ENCODE measurements at places on chromosomes 6 and 20. TPM values are rescaled to one million over a fixed set of nuclear protein-coding genes. Genes with fewer than 3 reads are reported as not detected.
A peak's percentile ranks its signal among the peaks of the same experiment; 100 is the strongest.

Gene SNAP91
- total RNA-seq = not detected

Gene CLVS2
- 0.05 TPM for total RNA-seq

Gene ADTRP
- total RNA-seq = 79.9 TPM

Gene PLN
- 24.1 TPM for total RNA-seq

Gene FAM83D
- total RNA-seq = 25.5 TPM

Gene RIPOR2
- total RNA-seq = 1.8 TPM

Gene NMBR
- total RNA-seq = not detected

Gene EEF1A2
- 1.5 TPM for total RNA-seq

Gene MTO1
- total RNA-seq = 25.5 TPM

DNA sequence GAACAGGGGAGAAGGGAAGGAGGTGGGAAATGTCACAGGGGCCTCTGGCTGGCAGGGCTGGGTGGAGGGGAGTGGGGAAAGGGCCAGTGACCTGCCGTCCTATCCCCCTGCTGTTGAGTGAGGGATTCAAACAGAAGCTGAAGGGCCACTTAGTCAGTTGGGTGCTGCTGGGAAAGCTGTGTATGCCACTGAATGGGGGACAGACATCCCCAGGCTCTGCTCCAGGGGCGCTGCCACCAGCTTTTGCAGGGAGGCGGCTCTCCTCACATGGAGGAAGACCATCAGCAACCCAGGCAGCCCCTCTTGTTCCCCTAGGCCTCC lies 50.0 kb downstream of the MDGA1 start:
- no peak overlapping the region for H3K4me3 ChIP-seq
- no peak for DNase-seq
- H3K36me3 ChIP-seq = no peaks in the 10 kb centered on the region
- H3K4me1 ChIP-seq = no peaks in the 10 kb centered on the region
- H3K27ac ChIP-seq = no peak overlapping the region

- DNase-seq = peak; percentile 93
- no peaks in the 10 kb centered on the region for H3K27me3 ChIP-seq
- H3K36me3 ChIP-seq = peaks cover 4% of the 10 kb centered on the region
- H3K27ac ChIP-seq = peak overlapping the region; percentile 67
- H3K4me1 ChIP-seq = no peaks in the 10 kb centered on the region
These were observed 17.0 kb downstream of the GSS start for GRCh38 chr20:34938466-34939163.

GRCh38 chr6:108113557-108114519 lies 39.3 kb upstream of the OSTM1 start:
- no peak overlapping the region for H3K27ac ChIP-seq
- no peaks in the 10 kb centered on the region for H3K36me3 ChIP-seq
- peaks cover 22% of the 10 kb centered on the region for H3K4me1 ChIP-seq
- H3K4me3 ChIP-seq = no peak overlapping the region

- H3K27ac ChIP-seq = no peak overlapping the region
- H3K36me3 ChIP-seq = no peaks in the 10 kb centered on the region
- no peak for DNase-seq
- no peaks in the 10 kb centered on the region for H3K4me1 ChIP-seq
- H3K4me3 ChIP-seq = no peak overlapping the region
These were observed 13.3 kb upstream of the PCMTD2 start for GRCh38 chr20:64242003-64242796.

DNA sequence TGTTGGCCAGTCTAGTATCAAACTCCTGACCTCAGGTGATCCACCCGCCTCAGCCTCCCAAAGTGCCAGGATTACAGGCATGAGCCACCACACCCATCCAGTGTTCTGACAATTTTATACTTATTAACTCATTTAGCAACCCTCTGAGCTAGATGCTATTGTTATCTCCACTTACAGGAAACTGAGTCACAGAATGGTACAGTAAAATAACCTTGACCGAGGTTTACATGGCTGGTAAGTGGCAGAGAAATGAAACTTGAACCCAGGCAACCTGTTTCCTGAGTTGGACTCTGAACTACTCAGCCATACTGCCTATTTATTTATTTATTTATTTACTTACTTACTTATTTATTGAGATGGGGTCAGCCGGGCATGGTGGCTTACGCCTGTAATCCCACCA lies 6.6 kb upstream of the SIGLEC1 start:
- no peak overlapping the region for H3K4me3 ChIP-seq
- H3K36me3 ChIP-seq = no peaks in the 10 kb centered on the region
- no peak for DNase-seq
- H3K27me3 ChIP-seq = no peaks in the 10 kb centered on the region
- no peak overlapping the region for H3K27ac ChIP-seq

GRCh38 chr6:15907914-15908518 lies 220.9 kb upstream of the MYLIP start:
- no peak for DNase-seq
- no peak overlapping the region for H3K4me3 ChIP-seq
- H3K27me3 ChIP-seq = no peaks in the 10 kb centered on the region
- no peaks in the 10 kb centered on the region for H3K36me3 ChIP-seq
- H3K27ac ChIP-seq = no peak overlapping the region

GRCh38 chr6:139853302-139853992 lies 479.0 kb upstream of the CITED2 start:
- peak; percentile 73 for DNase-seq
- no peak overlapping the region for H3K4me3 ChIP-seq
- H3K4me1 ChIP-seq = peaks cover 3% of the 10 kb centered on the region
- H3K36me3 ChIP-seq = no peaks in the 10 kb centered on the region

DNA sequence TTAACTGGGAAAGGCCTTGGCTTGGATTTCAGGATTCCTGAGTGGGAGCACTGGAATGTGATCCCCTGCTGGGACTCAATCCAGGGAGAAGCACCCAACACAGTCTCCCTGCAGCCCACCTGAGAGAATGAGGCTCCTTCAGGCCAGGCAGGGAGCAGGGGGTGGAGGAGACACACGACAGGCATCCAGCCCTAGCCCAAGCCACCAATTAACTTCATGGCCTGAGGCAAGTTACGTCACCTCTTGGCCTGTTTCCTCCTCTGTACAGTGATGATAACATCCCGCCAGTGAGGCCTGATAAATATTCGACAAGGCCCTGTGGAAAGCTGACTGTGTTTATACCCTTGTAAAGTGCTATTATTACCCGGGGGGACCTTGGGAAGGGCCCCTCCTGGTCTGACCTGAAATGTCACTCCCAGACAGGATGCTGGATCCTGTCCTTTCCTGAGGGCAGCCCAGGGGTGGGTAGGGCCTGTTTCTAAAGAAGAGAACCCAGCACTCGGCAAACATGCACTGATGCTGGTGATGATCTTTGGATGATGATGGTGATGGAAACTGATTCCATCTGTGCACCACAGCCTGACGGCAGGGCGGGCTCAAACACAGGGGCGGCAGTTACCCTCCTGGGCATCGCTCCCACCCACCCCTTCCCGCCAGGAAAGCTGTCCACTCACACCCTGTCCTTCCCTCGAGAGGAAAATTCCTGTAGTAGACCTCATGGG lies 12.4 kb downstream of the FRS3 start:
- no peaks in the 10 kb centered on the region for H3K27me3 ChIP-seq
- peak overlapping the region; percentile 17 for H3K27ac ChIP-seq
- H3K4me3 ChIP-seq = no peak overlapping the region
- H3K4me1 ChIP-seq = peaks cover 4% of the 10 kb centered on the region

GRCh38 chr6:1527073-1527457 lies 82.7 kb upstream of the FOXC1 start:
- DNase-seq = peak; percentile 35
- no peak overlapping the region for H3K4me3 ChIP-seq
- no peak overlapping the region for H3K27ac ChIP-seq
- no peaks in the 10 kb centered on the region for H3K36me3 ChIP-seq
- H3K4me1 ChIP-seq = no peaks in the 10 kb centered on the region

DNA sequence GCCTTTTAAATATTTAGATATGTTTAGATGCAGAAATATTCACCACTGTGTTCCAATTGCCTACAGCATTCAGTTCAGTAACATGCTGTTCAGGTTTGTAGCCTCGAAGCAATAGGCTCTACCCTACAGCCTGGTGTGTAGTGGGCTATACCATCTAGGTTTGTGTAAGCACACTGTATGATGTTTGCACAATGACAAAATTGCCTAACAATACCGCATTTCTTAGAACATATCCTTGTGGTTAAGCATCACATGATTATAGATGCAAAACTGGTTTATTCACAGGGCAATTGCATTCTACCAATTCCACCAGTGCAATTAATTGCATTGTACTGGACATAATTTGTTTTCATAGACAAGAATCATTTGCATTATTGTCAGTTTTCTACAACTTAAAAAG lies 7.9 kb upstream of the SLC22A16 start:
- H3K4me3 ChIP-seq = no peak overlapping the region
- DNase-seq = no peak
- H3K27ac ChIP-seq = no peak overlapping the region

DNA sequence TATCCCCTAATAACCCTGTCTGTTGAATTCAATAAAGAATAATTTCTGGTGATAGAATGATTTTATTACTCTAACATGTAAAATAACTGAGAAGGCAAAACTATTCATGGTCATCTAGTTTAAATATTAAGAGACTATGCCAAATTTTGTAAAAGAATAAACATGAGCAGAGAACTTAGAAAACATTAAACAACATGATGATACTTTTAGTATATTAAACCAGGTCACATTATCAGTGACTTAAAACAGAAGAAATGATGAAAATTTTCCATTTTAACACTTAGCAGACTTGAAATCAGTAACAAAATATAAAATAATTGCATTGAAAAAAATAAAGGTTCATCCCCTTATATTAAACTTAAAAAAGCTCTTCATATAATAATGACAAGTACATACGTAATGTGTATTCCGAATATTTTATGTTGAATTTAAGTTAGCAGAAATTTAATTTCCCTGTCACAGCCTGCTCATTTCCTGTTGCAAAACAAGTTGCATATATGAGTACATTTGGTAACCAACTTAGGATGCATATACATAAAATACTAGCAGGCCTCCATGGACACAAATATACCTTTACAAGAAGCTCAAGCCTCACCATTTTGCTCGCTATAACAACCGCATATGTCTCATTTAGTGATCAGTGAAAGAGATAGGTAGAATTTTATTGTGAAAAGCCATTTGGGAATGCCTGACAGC lies 40.6 kb downstream of the DTNBP1 start:
- H3K27ac ChIP-seq = no peak overlapping the region
- H3K4me3 ChIP-seq = no peak overlapping the region
- H3K27me3 ChIP-seq = no peaks in the 10 kb centered on the region
- no peaks in the 10 kb centered on the region for H3K36me3 ChIP-seq

DNA sequence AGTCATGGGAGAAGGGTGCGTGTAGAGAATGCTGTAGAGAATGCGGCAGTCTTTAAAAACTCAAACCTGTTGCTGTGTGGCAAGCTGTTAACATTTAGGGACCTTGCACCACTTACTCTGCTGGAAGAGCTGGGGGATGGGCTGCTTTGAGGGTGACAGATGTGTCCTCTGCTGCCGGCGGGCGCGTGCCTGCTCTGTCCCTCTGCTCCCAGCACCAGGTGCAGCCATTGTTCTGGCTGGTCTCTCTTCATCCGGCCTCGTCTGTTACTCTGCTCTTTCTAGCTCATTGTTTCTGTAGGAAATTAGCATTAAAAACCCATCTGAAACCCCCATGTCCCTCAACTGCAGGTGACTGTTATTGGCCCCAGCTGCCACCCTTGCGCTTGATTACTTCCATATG lies 78.5 kb downstream of the CBFA2T2 start:
- no peak for DNase-seq
- no peak overlapping the region for H3K4me3 ChIP-seq
- no peaks in the 10 kb centered on the region for H3K36me3 ChIP-seq
- no peaks in the 10 kb centered on the region for H3K27me3 ChIP-seq
- no peaks in the 10 kb centered on the region for H3K4me1 ChIP-seq
- H3K27ac ChIP-seq = no peak overlapping the region

DNA sequence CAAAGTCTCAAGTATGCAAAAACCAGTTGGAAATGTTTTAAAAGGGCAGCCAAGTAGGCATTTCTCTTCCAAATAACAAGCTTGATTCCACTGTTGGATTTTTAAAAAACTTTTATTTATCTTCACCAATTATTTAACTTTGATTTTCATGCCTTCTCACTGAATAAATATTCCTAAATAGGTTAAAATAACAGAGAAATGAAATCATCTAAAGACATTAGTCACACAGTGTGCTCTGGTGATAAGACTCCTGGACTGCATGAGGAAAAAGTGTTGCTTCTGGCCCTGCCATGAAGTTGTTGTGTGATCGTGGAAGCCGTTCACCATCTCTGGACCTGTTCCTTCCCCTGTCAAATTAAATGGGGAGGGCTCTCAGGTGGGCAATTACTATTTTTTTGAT lies 33.8 kb upstream of the IGF2R start:
- no peak for DNase-seq

- no peak overlapping the region for H3K27ac ChIP-seq
- H3K36me3 ChIP-seq = no peaks in the 10 kb centered on the region
- no peaks in the 10 kb centered on the region for H3K27me3 ChIP-seq
- no peaks in the 10 kb centered on the region for H3K4me1 ChIP-seq
- no peak for DNase-seq
These were observed 18.9 kb downstream of the TTBK1 start for GRCh38 chr6:43262000-43262779.

- H3K4me3 ChIP-seq = no peak overlapping the region
- H3K27ac ChIP-seq = no peak overlapping the region
- H3K4me1 ChIP-seq = no peaks in the 10 kb centered on the region
- no peaks in the 10 kb centered on the region for H3K36me3 ChIP-seq
- H3K27me3 ChIP-seq = no peaks in the 10 kb centered on the region
These were observed 62.3 kb downstream of the TRMT11 start for GRCh38 chr6:126048635-126049034.
